Inflammatory macrophage (primary cell): ENCODE measurements at places on chromosomes 12 and 14.

GRCh38 chr12:14741153-14741552 is 44.8 kb upstream of the GUCY2C start:
- no peak for DNase-seq

- DNase-seq, result no peak
Measured at GRCh38 chr14:80606347-80606772, 335.2 kb downstream of the CEP128 start.

DNA sequence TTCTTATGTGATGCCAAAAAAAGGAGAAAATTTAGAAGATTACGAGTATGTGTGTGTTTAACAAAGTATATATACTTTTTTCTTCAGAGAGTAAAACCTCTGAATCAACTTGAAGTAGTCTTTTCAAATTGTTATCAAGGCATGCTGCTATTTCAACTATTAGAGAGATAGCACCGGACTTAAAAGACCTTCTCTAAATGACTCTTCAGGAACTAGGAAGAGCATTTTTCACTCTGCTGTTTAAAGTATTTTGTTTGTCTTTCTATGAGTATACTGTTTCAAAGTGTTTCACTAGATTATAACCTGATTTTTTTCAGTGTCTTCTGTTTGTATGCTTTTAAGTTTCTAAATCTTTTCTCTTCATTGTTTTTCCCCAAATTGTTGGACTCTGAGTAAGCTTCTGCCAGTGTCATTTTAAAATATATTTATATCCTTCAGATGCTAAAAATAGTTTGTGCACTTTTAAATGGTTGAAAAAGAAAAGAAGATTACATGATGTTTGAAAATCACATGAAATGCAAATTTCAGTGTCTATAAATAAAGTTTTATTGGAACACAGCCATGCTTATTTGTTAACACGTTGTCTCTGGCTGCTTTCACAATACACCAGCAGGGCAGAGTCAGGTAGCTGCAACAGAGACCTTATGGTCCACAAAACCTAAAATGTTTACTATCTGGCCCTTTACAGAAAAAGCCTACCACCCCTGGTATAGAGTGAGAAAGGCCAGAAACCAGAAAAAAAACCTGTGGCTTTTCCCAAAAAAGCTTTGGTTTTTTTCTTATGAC is 21.3 kb downstream of the CRADD start:
- no peak for DNase-seq

DNA sequence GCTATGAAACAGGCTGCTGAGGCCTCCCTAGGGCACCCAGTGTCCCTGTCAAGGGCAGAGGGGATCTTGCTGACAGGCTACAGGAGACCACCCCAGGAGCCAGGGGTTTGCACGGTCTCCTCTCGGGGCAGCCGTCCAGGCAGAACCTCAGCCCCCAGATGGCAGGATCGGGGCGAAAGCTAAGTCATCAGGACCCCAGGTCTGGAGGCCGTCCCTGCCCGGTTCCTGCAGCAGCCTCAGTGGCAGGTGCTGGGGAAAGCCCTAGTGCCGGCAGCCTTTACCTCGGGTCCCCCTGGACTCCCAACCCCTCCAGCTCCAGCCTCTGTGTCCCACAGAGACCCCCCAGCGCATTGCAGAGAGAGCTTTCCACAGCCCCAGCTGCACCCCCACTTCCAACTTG is 103.8 kb upstream of the C14orf180 start:
- no peak for DNase-seq

DNA sequence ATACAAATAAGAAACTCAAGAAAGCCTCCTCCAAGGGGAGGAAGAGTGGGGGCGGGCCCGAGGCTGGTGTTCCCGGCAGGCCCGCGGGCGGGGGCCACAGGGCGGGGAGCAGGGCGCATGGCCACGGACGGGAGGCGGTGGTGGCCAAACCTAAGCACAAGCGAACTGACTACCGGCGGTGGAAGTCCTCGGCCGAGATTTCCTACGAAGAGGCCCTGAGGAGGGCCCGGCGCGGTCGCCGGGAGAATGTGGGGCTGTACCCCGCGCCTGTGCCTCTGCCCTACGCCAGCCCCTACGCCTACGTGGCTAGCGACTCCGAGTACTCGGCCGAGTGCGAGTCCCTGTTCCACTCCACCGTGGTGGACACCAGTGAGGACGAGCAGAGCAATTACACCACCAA is 8.7 kb downstream of the DACT1 start:
- DNase-seq, result no peak
